Activated CD4-positive, alpha-beta T cell treated with anti-CD3 and anti-CD28 coated beads for 24 hours (primary cell): ENCODE measurements at places on chromosomes 2 and 18.

DNA sequence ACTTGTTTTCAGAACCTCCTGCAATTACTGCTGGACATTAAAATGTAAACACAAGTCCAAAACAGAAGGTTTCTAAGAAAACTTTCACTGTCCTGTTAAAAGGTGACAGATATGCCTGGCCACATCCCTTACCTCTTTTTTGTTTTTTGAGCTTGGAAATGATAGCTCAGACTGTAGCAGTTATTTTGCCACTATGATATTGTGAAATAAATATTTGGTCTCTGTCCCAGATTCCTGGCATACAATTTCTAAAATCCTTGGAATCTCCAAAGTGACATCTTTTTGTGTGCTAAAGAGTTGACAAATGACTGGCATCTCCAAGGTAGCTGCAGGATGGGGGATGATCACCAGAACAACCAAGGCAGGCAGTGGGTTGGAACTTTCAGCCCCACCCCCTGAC is 16.8 kb downstream of the TPGS2 start:
- no peak for DNase-seq

- no peak for DNase-seq
Observed at GRCh38 chr18:23936381-23936958, 78.1 kb upstream of the TTC39C start.

GRCh38 chr2:71932037-71932779 is 215.5 kb downstream of the CYP26B1 start:
- no peak for DNase-seq

DNA sequence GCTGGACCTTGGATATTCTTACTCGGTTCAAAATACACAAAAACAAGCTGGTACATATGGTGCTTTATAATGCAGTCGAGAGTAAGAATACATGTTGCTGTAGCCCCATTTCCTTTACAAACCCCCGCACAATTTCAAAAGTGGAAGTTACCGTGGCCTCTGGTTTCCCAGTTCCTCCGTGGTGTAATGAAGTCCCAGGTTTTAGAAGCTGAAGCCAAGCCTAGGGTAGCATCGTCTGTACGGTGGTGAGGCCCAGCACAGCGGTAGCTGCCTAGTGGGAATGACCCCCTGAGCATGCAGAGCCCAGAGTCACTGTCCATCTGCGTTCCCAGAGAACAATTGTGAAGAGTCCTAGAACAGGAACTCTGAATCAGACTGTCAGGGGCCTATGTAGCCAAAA is 171.8 kb downstream of the ASXL3 start:
- DNase-seq, result no peak

DNA sequence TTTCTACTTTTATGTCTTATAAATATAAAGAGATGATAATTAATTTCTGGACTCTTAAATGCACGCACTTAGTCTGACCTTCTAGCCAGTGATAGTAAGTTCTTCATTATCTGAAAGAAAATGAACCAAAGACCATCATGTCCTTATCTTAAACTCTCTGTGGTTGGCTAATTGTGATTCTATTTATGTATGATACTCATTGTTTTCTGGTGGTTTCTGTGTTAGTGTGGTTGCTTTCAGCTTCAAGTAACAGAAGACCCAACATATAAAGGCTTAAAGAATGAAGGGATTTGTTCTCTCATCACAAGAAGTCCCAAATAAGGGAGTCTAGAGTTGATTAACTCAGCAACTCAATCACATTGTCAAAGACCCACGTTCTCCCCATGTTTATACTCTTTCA is 225.2 kb upstream of the TANK start:
- DNase-seq, result no peak

- DNase-seq, result no peak
Observed at GRCh38 chr2:110931648-110932047, 189.1 kb upstream of the BCL2L11 start.

GRCh38 chr18:2508155-2508554 is 63.1 kb downstream of the METTL4 start:
- DNase-seq, result no peak

GRCh38 chr2:121480826-121481225 is 49.9 kb upstream of the RNU4ATAC start:
- no peak for DNase-seq

- no peak for DNase-seq
Observed at GRCh38 chr2:205715831-205716525, 33.7 kb downstream of the NRP2 start.

- DNase-seq, result no peak
Observed at GRCh38 chr18:3246635-3247239, 864 bp upstream of the MYL12A start.

DNA sequence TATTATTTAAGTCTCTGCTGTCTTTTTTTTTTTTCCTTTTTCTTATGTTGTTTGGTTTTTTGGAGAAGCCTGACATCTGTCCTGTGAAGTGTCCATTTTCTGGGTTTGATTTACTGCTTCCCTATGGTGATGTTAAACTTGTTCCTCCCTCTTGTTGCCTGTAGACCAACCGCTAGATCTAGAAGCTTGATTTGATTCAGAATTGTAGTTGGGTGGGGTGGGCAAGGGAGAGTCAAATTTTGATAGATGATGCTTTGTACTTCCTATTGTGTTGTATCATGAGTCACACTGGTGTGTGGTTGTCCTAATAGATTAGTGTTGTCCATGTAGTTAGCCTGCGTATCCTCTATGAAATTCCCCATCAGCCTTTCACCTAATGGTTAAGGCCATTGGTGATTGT is 35.4 kb downstream of the CAB39 start:
- DNase-seq, result no peak

DNA sequence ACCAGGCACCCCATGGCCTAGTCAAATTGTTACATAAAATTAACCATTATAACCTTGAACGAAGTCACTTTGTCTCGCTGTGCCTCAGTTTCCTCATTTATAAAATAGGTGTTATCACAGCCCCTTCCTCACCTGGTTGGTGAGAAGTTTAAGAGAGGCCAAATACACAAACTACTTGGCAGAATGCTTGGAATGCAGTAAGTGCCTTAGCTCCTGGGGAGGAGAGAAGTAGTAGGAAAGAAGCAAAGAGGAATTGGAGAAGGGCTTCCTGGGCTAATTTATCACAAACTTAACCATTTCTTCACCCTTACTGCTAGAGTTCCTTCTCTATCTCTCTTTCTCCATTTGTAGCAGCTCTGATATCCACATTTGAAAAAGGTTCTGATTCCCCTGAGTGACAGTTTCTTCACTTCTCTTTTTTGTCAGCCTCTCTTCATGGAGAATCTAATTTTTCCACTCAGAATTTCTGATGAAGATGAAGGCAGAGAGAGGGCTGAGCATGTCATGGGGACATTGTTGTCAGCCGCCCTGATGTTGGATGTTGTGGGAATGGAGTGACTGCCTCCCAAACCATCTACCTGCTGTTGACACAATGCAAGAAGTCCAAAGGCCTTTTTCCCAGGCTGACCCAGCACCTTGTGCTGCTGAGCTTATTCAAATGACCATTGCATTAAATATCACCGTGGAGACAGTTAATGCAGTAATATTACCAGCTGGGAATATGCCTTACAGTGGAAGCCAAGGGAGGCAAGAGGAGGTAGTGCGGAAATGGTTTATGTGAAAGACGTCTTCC is 60.4 kb downstream of the BOD1L2 start:
- no peak for DNase-seq

DNA sequence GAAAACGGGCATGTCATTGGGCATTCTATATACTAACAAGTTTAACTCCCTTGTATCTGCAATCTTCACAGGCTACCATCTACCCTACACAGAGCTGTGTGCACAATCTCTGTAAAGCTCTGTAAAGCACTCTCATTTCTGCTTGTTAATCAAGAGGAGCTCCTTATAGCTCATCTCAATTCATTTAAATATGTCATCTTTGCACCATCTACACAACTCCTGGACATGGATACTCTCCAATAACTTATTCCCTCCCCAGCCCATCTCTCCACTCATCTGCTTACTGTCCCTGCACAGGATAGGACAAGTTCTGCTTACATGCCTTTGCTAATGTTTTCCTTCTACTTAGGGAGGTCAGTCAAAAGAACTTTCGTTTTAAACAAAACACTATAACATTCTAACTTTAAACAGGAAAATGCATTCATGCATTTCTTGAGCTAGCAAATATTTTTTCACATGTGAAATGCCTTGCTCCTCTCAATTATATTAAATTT is 61.4 kb downstream of the DPP4 start:
- DNase-seq, result no peak

GRCh38 chr2:20132990-20133535 is 81.6 kb upstream of the LAPTM4A start:
- DNase-seq, result no peak

DNA sequence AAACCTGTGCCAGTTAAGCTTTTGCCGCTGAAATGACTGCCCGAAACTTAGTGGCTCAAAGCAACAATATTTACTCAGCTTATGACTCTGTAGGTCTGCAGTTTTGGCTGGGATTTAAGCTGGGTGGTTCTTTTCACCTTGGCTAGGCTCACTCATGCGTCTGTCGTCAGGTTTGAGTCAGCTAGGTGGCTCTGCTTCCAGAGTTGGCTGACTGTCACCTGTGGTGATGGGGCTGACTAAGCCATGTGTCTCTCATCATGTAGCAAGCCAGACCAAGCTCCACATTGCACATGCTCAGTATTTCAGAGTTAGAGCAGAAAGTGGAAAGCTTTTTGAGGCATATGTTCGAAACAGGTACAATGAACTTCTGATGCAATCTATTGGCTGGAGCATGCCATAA is 354.8 kb downstream of the MEIS1 start:
- no peak for DNase-seq

- peak; percentile 56 for DNase-seq
Observed at GRCh38 chr2:26942543-26943295, 27.7 kb upstream of the MAPRE3 start.

DNA sequence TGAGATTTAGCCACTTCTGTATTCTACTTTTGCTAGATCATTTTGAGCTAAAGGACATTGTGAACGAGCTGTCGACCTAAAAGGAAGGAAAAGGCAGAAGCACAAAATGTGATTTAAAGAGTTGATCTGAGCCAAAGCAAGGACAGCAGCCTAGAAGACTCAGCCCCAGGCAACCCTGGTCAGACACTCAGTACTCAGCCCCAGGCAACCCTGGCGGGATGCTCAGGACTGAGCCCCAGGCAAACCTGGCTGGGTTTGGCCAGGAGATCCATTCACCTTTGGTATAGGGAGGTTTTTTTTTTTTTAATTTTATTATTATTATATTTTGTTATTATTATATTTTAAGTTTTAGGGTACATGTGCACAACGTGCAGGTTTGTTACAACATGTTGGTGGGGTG is 34.3 kb upstream of the PXDN start:
- DNase-seq, result no peak

GRCh38 chr2:112915300-112916144 is 4.6 kb downstream of the IL37 start:
- DNase-seq, result no peak

DNA sequence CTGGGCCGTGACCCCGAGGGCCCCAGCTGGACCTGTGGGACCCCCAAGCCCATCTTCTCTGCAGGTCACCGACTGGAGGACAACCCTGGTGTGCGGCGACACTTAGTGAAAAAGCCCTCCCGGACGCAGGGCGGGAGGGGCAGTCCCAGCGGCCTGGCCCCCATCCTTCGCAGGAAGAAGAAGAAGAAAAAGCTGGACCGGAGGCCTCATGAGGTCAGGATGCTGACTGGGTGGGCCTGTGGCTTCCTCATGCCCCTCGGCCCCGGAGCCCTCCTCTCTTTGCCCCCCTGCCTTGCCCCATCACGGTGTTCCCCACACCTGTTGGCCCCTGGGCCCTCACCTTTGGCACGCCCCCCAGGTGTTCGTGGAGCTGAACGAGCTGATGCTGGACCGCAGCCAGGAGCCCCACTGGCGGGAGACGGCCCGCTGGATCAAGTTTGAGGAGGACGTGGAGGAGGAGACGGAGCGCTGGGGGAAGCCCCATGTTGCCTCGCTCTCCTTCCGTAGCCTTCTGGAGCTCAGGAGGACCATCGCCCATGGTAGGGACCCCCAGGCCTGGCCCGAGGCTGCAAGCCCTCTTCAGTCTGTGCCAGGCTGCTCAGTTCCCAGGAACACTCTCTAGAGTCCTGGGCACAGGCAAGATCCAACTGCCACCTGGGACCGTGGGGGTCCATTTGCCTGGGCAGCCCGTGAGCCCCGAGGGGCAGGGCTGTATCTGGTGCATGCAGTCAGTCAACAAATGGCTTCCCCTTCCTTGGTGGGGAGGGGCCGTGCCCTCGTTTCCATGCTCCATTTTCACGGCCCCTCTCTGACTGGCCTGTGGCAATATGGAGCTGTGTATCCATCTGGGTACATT is 4.7 kb downstream of the SLC4A3 start:
- no peak for DNase-seq

GRCh38 chr2:120452945-120453634 is 107.2 kb downstream of the INHBB start:
- no peak for DNase-seq

- DNase-seq, result no peak
Observed at GRCh38 chr2:705971-706511, 28.8 kb upstream of the TMEM18 start.

- DNase-seq, result no peak
Observed at GRCh38 chr2:20570249-20570648, 80.6 kb downstream of the HS1BP3 start.

DNA sequence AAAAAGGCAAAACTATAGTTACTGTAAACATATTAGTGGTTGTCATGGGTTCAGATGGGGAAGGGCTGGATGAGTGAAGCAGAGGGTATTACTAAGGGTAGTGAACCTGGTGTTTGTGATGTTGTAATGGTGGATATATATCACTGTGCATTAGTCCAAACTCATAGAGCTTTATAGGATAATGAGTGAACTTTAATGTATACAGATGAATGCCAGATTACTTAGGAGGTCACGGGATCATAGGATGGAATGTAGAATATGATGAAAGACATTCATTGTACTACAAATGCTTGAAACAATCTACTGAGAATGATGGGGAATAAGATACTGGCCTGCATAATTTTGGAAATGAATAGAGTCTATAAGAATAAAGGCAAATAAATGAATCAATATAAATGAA is 226.7 kb upstream of the ZNF804A start:
- DNase-seq, result no peak

DNA sequence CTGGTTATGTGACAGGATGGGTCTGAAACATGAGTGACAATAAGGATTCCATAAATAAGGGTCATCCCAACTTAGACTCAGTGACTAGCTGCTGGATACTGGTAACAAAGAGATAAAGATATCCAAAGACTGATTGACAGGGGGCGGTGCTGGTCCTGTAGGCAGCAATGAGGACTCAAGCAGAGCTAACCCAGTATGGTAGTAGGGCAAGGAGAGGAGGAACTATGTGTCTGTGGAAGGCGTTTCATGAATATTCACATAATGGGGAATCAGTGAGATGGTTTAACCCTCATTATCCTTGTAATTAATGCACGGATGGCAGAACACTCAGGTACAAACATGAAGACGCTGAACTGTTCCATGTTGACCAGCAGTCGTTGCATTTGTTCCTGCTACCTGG is 102.5 kb upstream of the EML6 start:
- DNase-seq, result no peak
